Nucleus accumbens (tissue), 56 donors: ENCODE measurements at places on chromosomes 7 and 10.
A peak's percentile ranks its signal among the peaks of the same experiment; 100 is the strongest.

GRCh38 chr7:73885975-73886798 is 25.2 kb downstream of the TMEM270 start:
- no peak for DNase-seq

GRCh38 chr7:144050093-144050492 is 1.3 kb downstream of the OR2A5 start:
- no peak for DNase-seq

DNA sequence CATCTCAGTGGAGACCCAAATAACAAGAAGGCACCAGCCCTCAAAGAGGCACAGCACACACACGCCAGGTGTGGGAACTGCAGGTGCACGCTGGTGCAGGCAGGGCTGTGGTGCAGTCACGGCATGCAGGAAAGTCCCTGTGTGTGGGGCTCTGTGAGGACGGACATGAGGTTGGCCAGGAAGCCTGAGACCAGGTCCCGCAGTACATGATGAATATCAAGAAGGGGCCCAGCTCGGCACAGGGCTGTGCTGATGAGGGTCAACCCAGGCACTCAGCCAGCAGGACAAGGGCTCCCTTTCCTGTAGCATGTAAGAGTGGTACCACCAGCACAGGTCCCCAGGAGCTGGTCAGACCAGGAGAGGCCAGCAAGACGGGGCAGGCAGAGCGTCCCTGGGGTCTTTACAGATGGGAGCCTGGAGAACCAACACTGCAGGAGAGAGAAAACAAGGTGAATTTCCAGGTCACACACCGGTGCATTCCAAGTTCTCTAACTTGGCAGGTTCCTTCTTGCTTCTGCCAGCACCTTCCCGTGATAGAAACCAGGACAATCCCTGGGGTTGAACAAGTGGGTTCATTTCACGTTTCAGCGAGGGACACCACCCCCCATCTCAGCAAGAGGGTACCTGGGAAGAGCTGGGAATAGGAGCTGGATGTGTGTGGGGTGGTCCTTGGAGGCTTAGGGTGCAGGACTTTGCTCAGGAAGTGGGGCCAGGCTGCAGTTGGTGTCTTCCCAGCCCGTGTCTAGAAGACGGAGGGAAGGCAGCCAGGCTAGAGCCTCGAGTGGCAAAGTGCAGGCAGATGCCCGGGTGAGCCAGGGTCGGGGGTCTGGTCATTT is 244.8 kb upstream of the TCERG1L start:
- DNase-seq, result no peak

- DNase-seq, result no peak
Measured at GRCh38 chr10:114188001-114188400, 8.8 kb downstream of the TDRD1 start.

DNA sequence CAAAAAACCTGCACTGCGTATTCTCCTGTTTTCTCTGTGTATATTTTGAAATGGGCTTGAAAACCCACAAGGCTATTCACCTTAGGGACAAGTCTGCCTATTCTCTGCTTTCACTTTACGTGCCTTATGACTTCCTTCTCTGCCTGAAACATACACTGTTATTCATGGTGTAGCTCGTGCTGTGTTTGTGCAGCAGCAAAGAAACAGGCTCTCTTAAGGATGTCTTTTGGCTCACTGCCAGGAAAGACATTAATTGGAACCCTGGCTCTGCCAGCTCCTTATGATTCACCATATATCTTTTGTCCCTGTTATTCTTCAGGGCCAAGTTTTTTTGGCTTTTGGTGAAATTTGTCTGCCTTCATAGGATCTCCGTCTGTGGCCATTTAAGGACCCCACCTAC is 92.4 kb downstream of the TMEM106B start:
- DNase-seq, result no peak

- DNase-seq, result no peak
Measured at GRCh38 chr10:103968441-103969391, 1.8 kb downstream of the SLK start.

DNA sequence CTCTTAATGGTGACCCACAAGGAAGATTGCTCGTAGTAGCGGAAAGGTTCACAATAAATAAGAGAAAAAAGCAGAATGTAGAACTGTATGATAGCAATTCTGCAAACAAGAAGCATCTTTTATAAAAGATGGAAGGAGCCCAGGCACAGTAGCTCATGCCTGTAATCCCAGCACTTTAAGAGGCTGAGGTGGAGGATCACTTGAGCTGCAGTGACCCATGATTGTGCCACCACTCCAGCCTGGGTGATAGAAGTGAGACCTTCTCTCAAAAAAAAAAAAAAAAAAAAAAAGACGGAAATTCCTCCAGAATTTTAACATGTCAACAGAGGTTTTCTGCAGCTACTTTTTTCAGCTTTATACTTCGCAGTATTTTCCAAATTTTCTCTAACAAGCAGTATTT is 13.2 kb downstream of the GATAD1 start:
- no peak for DNase-seq

DNA sequence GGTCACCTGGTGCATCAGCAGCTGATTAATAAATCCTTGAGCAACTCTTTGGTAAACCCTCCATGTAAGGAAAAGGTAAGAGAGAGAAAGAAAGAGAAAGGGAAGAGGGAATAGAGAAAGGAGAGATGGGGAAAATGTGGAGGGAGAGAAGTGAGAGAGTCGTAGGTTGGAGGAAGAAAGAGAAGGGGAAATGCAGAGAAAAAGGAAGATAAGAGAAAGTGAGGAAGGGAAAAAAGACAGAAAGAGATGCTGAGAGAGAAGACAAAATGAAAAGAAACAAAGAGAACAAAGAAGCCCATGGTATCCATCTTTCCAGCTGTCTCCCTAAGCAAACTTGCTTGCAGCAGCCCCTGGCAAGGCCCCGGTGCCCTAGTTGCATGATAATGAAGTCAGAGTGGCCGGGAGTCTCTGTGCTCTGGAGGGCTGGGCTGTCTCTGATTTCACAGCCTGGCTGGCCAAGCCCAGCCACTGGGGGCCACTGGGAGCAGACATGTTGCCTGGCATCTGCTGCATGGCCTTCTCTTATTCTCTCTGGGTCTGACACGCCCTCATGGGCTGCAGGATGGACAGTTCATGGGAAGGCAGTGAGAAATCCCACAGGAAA is 48.4 kb downstream of the PRR15 start:
- DNase-seq, result no peak

DNA sequence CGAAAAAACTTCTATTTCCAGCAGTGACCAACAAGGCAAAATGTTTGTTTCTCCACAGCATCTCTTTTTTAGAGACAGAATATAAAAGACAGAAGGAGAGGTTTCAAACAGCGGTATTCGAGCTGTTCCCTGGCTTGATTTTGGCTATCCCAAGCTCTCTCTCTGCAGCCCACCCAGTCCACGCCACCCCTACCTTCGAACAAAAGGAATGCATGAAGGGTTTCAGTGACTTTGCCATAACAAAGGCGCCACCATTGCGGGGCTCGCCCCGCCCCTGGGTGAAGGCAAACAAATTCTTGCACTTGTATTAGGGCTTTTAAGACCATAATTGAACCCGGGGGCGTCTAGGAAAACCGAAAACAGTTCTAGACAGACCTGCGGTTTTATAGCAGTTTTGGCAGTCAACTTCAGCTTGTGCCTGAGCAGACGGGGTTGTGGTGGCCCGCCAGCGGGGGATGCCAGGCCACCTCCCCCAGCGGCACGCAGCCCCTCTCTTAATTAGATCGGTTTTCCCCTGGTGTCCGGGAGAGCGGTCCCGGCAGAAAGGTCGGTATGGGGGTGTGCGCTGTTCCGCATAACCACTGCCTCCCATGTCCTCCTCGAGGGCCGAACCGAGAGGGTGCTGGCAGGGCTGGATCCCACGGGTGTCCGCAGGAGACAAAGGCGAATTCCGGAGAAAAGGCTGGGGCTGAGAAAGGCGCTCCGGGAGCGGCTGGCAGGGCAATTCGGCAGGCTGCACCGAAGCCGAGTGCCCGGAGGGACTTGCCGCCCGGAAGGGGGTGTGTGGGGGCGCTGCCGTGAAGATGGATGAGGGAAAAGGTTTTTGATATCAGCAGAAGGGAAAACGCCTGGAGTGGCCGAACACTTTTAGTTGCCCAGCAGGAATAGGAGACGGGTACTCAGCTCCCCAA is 2.7 kb upstream of the HOXA11 start:
- DNase-seq, result no peak

GRCh38 chr7:110105307-110105706 is 985.6 kb upstream of the LRRN3 start:
- no peak for DNase-seq

DNA sequence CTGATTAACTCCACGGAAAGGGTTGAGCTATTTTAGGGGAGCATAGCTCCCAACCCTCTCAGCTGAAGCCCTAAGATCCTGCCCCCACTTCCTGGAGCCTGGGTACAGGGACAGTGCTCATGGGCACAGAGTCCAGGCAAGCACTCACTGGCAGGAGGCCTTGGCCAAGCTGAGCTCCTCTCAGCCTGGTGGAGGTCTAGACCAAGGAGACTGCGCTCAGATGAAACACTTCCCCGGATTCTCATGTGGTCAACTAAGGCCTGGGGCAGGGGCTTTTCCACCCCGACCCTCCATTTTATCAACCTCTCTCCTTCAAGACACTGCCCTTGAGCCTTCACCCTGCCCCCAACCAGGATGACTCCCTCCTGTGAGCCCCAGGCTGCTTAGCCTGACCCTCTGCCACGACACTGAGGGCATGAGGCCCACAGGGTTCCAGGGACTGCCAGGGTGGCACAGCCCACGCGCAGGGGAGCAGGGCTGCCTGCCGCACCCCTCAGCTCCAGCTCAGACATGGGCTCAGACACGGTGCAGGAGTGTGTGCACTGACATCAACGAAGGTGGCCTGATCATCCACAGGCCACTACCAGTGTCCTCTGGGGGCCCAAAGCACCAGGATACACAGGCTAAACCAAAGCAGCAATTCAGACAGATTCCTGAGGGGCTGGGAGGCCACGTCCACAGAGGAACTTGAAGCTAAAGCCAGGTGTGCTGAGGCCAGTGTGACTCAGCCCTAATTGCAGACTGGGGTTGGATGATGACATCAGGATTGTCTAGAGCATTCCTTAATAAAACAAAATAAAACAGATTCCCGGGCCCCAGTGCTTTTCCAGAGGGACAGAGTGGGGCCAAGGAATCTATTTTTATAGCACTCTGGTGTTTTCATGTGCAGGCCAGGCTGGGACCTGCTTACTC is 18.8 kb downstream of the CHAT start:
- DNase-seq, result no peak

DNA sequence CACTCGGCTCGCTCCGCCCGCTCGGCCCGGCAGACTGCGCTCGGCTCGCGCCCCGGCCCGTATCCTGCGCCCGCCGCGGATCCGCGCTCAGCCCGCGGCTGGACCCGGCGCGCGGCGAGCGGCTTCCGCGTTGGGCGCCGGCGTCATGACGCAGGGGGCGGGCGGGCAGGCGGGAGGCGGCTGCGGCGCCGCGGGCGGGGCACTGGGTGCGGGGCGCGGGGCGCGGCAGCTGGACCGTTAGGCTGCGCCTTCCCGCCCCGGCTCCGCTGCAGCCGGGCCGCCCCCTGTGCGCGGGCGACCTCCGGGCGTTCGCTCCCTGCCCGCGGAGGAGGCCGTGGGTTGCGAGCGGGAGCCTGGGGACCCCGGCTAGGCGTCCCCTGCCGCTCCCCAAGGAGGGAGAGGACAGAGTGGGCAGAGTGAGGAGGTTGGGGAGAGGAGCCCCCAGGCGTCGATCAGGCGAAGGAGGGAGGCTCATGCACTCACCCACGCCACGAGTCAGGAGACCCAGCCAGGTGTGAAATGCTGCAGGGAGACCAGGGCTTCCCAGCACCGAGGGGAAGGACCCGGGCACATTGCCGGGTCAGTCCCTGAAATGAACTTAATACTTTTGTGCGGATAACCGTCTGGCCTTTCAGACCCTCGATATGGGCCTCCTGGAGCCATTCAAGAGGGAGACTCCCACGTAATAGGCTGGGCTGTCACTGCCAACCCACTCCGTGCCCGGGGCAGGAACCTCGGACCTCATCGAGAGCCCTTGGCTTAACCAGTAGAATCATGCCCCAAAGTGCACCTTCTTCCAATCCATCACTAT is at the start of gene PIP4K2A:
TSS of gene PIP4K2A (minus strand) at position 100 of the 811 bp plus-strand sequence. CDS start 252 bp downstream, outside the sequence.
- peak; percentile 55 for DNase-seq

- DNase-seq, result no peak
Measured at GRCh38 chr10:93541402-93542357, 24.8 kb upstream of the FFAR4 start.

DNA sequence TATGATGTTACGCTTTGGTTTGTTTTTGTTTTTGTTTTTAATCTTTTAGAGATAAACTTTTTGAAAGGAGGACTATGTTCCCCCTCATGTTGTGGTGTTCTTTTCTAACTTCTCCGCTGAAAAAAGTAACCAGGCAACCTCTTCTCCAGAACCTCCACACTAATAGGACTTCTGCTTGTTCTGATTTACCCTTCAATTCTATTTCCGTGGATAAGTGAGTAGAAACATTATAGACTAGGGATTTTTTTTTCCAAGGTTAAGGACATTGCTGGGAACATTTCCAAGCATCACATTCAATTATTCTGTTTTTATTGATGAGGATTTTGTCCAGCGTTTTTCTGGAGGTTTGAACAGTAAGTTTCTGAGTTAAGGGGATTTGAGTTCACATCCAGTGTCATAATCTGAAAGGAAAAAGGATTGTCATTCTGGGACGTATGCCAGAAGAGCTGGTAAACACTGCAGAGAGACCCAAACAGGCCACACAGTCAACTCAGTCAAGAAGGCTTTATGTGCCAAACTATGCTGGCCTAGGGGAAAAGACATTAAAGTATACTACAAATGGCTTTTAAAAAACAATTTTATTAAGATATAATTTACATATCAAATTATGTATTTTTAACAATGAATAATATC is 28.3 kb upstream of the RALA start:
- no peak for DNase-seq

- DNase-seq, result no peak
Measured at GRCh38 chr10:1981976-1982375, 244.7 kb upstream of the ADARB2 start.

- DNase-seq, result no peak
Measured at GRCh38 chr10:119531067-119531466, 11.5 kb downstream of the RGS10 start.

DNA sequence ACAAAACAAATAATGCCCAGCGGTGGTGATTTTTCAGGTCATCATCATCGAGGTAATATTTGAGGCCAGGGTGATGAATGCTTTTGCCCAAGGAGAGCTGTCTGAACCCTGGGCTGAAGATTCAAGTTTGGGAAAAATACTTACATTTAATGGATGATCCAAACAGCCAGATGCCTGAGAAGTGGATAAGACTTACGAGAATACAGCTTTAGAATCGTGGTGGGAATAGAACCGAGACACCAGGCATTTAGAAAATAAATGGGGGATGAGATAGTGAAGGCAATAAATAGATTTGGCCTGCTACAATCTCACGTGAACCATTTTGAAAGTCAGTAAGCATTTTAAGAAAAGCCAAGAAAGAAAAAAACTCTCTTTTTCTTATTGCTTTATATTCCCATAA is 12.2 kb upstream of the PROSER2 start:
- DNase-seq, result no peak

DNA sequence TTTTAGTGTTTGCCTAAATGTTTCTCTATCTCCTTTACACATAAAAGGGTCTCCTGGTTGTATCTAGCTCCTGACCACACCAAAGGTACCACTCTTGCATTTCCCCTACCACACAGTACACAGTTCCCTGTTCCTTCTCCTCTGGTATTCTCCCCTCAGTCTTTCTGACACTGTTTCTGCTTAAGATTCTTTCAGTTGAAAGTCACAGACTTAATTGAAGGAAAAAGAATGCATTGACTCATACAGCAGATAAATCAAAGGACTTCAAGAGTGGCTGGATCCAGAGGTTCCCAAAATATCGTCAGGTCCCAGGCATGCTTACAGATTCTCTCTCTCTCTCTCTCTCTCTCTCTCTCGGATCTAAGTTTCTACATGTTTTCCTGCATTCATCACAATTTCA is 185.6 kb upstream of the LRGUK start:
- no peak for DNase-seq

GRCh38 chr7:41333511-41333910 is 369.4 kb downstream of the INHBA start:
- DNase-seq, result no peak
